ENCODE measurements at places on chromosomes 3 and 15.

DNA sequence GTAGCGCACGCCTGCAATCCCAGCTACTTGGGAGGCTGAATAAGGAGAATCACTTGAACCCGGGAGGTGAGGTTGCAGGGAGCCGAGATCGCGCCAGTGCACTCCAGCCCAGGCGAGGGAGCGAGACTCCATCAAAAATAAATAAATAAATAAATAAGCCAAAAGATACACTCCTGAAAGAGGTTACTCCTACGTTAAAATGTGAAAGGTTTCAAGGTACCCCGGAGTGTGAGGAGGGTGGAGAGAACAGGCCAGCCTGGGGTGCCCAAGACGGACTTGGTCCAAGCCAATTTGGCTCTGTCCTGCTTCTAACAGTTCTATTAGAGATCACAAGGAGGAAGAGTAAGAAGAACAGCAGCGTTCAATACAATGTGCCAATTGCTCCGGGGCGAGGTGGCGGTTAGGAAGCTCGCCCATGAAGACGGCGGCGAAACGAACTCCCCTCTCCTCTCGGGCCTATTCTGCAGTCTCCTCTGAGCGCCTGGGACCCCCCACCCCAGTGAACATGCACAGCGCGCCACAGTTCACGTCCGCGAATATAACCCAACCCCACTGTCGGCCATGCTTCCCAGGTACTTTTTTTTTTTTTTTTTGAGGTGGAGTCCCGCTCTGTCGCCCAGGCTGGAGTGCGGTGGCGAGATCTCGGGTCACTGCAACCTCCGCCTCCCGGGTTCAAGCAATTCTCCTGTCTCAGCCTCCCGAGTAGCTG, 942 bp downstream of the ELP6 start:
- H3K4me3 ChIP-seq, result peak overlapping the region; percentile 97
- DNase-seq, result no peak
- peaks cover 18% of the 10 kb centered on the region for H3K4me1 ChIP-seq
- peaks cover 15% of the 10 kb centered on the region for H3K36me3 ChIP-seq

GRCh38 chr3:139839659-139840058, 95.3 kb upstream of the CLSTN2 start:
- H3K27ac ChIP-seq, result no peak overlapping the region
- H3K27me3 ChIP-seq, result no peaks in the 10 kb centered on the region
- no peak overlapping the region for H3K4me3 ChIP-seq

- H3K36me3 ChIP-seq, result no peaks in the 10 kb centered on the region
- no peak for DNase-seq
- H3K4me3 ChIP-seq, result no peak overlapping the region
- peaks cover 17% of the 10 kb centered on the region for H3K27me3 ChIP-seq
- no peak overlapping the region for H3K27ac ChIP-seq
Measured at GRCh38 chr15:69793781-69794451, 303.8 kb downstream of the TLE3 start.

DNA sequence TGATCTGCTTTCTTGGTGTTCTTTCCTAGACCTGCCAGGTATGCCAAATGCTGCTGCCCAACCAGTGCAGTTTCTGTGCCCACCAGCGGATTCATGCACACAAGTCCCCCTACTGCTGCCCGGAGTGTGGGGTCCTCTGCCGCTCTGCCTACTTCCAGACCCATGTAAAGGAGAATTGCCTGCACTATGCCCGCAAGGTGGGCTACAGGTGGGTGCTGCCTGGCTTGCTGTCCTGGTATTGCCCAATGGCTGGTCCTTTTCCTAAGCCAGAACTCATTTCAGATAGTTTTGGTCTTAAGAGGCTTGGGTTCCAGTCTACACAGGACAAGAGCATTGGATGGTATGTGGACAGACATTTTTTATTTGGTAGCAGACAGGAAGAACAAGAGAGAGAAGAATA, 26.5 kb upstream of the ALPK3 start:
- peaks cover 11% of the 10 kb centered on the region for H3K4me1 ChIP-seq
- peak overlapping the region; percentile 56 for H3K27ac ChIP-seq

GRCh38 chr15:48913141-48913540, 35.2 kb downstream of the EID1 start:
- no peak overlapping the region for H3K27ac ChIP-seq
- peaks cover 17% of the 10 kb centered on the region for H3K4me1 ChIP-seq
- no peak for DNase-seq
- H3K4me3 ChIP-seq, result no peak overlapping the region
- peaks cover 2% of the 10 kb centered on the region for H3K27me3 ChIP-seq
- H3K36me3 ChIP-seq, result peaks cover 21% of the 10 kb centered on the region

DNA sequence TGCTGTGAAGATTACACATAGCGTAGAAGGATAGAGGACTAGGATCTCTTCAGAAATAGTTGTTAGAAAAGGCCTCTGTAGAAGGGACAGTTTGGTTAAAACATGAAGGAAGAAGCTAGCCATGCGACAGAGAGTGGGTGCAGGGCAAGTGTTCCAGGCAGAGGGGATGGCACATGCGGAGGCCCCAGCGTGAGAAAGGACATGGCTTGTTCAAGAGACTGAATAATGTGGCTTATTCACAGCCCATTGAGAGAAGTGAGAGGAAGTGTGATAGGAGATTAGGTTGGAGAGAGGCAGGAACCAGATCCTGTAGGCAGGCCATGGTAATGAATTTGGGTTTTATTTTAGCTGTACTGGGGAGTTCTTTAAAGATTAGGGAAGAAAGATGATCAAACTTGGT, 56.4 kb downstream of the NEO1 start:
- H3K4me1 ChIP-seq, result no peaks in the 10 kb centered on the region
- H3K36me3 ChIP-seq, result no peaks in the 10 kb centered on the region
- peaks cover 2% of the 10 kb centered on the region for H3K27me3 ChIP-seq
- no peak overlapping the region for H3K27ac ChIP-seq
- no peak overlapping the region for H3K4me3 ChIP-seq

All from activated T-helper 1 cell treated with anti-CD3 and anti-CD28 coated beads, Interleukin-12 subunit alpha, Interleukin-12 subunit beta, Interleukin-2, Interleukin-4 antibody, amounts not matched to agents 30 ng/mL and 10 ng/mL and 1 ng/mL, durations not matched to agents 14 hours and 24 hours and 36 hours (primary cell).